ENCODE measurements at places on chromosomes 5 and 9. TPM values are rescaled to one million over a fixed set of nuclear protein-coding genes. Genes with fewer than 3 reads are reported as not detected.
A peak's percentile ranks its signal among the peaks of the same experiment; 100 is the strongest.

The CER1 gene
- not detected for total RNA-seq

DNA sequence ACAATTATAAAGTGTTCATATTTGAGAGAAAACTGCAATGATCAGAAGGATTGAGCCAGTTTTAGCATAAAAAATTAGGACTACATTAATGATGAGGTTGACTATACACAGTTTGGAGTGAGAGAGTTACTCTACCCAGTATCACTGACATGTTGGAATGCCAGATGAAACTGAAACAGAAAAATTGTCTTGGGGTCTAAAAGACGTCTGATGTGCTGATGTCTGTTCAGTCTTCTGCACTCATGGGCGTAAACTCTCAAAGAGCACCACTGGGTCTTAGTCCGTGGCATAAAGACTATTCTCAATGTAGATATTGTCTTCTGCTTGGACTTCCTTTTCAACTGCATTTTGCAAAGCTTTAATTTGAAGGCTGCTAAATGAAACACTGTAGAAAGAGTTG is 29.5 kb downstream of the HAVCR1 start:
- peaks cover 53% of the 10 kb centered on the region for H3K4me1 ChIP-seq
- H3K27me3 ChIP-seq, result no peaks in the 10 kb centered on the region
- DNase-seq, result no peak
- peaks cover 7% of the 10 kb centered on the region for H3K36me3 ChIP-seq
- no peak overlapping the region for H3K27ac ChIP-seq

DNA sequence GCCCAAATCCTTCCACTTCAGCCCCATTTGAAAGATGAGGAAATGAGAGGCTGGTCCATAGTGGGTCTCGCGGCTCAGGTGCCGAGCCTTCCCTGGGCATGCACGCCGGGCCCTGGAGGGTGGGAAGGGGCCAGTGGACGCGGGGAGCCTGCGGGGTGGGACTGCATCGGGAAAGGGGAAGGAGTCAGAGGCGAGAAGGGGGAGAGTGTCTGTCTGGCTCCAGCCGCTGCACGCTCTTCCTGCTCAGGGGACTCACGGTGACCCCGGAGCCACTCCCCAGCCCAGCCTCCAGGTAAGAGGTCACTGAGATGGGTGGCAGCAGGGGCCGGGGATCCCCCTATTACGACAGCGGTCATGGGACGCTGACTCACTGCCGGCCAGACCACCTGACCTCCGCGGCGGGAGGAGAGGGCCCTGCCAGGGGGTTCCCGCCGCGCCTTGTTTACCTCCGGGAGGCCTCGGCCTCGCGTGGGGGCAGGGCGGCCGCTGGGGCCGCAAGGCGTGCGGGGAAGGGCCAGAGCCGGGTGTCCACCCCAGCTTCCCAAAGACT is 1.9 kb upstream of the SQSTM1 start:
- peak overlapping the region; percentile 96 for H3K27ac ChIP-seq
- peak; percentile 99 for DNase-seq
- H3K4me3 ChIP-seq, result peak overlapping the region; percentile 97
- H3K4me1 ChIP-seq, result peaks cover 24% of the 10 kb centered on the region

DNA sequence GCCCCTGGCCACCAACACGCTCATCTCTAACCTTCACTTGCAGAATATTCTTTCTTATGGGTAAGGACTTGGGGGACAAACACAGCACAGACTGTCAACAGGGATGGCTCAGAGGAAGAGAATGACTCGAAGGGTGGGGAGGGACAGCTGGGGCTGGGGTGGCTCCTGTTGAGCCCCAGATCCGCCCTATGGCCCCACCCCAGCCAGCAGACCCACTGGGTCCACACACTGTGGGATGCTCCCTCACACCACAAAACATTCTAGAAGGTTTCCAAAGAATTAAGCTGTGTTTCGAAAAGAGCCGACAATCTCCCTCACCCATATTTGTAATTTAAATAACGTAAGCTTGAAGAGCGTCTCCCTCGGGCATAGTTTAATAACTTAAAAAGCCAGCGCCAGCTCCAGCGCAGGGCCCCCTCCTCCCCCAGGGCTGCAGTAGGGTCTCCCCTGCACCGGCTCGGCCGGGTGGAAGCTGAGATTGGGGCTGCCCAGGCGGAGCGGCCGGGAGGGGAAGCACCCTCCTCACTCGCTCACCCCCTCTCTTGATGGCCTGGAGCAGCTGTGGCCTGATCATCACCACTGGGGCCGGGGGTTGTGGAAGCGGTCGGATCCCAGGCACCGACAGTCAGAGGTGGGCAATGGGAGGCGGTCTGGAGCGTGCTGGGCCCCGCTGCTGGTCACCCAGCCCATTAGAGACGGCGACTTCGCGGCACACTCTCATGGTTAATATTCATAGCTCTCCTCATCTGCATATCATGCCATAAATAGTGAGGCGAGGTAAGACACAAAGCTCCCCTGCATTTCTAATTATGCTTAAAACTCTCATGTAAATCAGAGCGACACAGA is 37.6 kb downstream of the NACC2 start:
- H3K4me3 ChIP-seq, result no peak overlapping the region
- no peak for DNase-seq
- no peak overlapping the region for H3K27ac ChIP-seq
- H3K4me1 ChIP-seq, result peaks cover 17% of the 10 kb centered on the region

DNA sequence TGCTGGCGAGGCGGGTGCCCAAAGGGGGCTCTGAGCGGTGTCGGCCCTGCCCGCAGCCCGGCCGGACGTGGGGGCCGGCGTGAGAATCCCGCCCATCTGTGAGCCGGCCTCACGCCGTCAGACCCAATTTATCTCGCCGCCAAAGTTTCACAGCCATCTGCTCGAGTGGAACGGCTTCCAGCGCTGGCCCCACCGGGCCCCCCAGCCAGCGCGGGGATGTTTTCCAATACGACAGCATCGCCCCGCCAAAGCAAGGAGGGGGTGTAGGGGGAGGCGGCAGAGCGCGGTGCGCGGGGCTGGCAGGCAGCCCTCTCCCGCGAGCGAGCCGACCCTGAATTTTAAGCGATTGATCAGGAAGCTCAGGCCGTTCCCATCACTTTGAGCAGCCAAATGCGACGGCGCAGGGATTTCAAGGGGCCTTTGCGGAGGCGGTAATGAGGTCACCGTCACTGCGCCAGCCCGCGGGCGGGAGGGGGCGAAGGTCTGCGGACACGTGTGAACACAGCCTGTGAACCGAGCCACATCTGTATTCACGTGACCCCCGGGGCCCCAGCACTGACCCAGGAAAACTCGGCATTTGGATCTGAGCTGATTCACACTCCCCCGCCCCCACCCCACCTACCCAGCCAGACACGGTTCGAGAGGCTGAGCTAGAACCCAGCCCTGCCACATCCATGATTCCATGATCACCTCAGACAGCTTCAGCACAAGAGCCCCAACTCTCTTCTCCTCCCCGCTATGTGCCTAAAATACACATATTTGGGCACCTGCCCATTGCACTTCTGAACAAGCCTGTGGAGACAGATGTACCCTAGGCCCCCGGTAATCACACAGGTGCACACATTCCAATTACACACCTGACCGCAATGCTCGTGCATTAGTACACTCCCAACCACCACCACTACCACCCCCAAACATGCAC is 47.8 kb upstream of the PSD2 start:
- H3K4me3 ChIP-seq, result peak overlapping the region; percentile 66
- no peak overlapping the region for H3K27ac ChIP-seq
- H3K36me3 ChIP-seq, result peaks cover 6% of the 10 kb centered on the region
- peaks cover 34% of the 10 kb centered on the region for H3K4me1 ChIP-seq
- peak; percentile 48 for DNase-seq
- peaks cover 55% of the 10 kb centered on the region for H3K27me3 ChIP-seq

GRCh38 chr5:72234265-72234700 is 85.8 kb downstream of the MRPS27 start:
- no peak overlapping the region for H3K4me3 ChIP-seq
- no peak for DNase-seq
- no peaks in the 10 kb centered on the region for H3K4me1 ChIP-seq

- no peak overlapping the region for H3K4me3 ChIP-seq
- H3K4me1 ChIP-seq, result no peaks in the 10 kb centered on the region
- peak; percentile 36 for DNase-seq
- no peaks in the 10 kb centered on the region for H3K36me3 ChIP-seq
- no peak overlapping the region for H3K27ac ChIP-seq
- H3K27me3 ChIP-seq, result no peaks in the 10 kb centered on the region
Observed at GRCh38 chr5:116137544-116138378, 52.9 kb downstream of the COMMD10 start.

DNA sequence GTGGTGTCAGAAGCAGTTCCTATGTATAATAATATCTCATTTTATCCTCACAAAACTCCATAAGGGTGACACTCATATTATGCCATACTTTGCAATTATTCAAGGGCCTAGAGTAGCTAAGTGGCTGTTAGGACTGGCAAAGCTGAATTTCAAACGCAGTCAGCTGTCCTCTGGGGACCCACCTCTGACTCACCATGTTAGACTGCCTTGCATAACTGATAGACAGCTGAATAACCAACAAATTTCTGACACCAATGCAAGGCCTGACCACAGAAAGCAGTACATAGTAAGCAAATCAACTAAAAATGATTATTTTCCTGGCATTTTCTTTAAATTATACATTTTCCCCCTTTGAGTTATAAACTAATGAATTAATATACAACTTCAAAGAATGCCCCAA is 251.6 kb upstream of the PTGER4 start:
- H3K4me3 ChIP-seq, result no peak overlapping the region
- no peak overlapping the region for H3K27ac ChIP-seq
- DNase-seq, result no peak
- H3K36me3 ChIP-seq, result no peaks in the 10 kb centered on the region
- H3K27me3 ChIP-seq, result no peaks in the 10 kb centered on the region

DNA sequence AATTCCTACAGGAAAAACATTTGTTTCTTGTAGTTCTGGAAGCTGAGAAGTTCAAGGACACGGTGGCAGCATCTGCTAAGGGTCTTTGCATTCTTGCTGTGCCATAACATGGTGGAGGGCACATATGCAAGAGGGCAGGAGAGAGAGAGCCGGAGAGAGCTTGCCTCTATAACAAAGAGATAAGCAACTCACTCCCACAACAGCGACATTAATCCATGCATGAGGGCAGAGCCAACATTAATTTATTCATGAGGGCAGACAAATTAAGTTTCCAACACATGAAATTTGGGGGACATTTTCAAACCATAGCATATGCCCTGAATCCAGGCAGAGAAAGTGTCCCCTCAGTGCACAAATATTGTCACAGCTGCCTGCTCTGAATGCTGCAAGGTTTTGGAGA is 4.4 kb upstream of the GTF3C5 start:
- H3K4me1 ChIP-seq, result peaks cover 2% of the 10 kb centered on the region
- no peak overlapping the region for H3K4me3 ChIP-seq

DNA sequence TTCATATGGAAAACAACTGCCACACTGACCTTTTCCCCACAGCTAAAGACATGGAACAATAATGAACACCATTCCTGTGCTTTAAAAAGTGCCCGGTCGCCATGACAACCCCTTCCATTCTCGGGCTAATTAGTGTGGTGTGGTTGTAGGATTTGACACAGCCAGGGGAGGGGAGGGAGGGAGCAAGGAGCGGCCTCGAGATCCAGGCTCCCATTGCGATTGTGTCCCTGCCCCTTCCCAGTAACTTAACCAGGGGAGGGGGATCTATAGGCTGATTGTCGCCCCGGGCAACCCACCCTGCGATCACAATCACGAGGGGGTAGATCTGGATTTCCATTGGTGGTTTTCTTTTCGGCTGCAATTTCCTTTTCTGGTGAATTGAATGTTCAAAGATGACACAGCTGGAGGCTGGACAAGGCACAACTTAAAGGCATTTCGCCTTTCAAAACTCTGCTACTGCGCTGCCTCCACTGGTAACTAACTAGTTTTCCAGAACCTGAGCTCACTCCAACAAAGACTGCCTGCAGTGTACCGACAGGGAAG is 96.7 kb upstream of the RETREG1 start:
- H3K4me3 ChIP-seq, result no peak overlapping the region
- H3K27me3 ChIP-seq, result no peaks in the 10 kb centered on the region
- no peak overlapping the region for H3K27ac ChIP-seq
- H3K4me1 ChIP-seq, result peaks cover 25% of the 10 kb centered on the region
- peaks cover 55% of the 10 kb centered on the region for H3K36me3 ChIP-seq

DNA sequence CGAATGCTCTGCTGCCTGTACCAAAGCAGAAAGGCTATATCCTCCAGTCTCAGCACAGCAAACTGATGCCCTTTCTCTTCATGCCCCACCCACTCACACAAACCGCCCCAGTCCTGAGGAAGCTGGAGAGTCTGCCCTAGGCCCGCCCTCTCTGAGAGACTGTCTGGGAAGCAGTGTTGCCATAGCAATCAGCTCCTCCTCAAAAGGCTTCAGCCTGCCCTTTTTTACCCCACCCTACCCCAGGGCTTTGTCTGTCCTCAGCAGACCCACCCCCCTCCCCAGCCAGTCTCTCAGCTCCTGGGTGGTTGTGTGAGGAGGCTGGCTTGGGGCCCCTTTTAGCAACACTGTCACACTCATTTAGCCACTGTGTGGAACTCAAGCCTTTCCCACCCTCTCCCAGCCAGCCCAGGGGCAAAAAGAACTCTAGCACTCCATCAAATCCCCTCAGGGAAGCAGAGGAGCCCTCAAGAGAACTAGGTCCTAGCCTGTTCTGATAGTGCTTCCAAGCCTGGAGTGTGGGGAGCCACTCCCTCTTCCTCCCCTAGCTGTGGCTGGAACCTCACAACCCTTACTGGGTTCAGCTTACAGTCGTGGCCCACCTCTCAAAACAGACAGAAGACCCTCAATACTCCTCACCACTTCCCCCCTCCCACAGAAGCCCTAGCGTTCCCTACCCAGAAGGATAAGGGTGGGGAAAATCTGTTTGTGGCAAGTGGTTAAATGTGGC is 1.4 kb downstream of the ATOSB start:
- peaks cover 64% of the 10 kb centered on the region for H3K36me3 ChIP-seq
- H3K4me3 ChIP-seq, result peak overlapping the region; percentile 89
- peak overlapping the region; percentile 61 for H3K27ac ChIP-seq
- peak; percentile 69 for DNase-seq
- no peaks in the 10 kb centered on the region for H3K27me3 ChIP-seq

DNA sequence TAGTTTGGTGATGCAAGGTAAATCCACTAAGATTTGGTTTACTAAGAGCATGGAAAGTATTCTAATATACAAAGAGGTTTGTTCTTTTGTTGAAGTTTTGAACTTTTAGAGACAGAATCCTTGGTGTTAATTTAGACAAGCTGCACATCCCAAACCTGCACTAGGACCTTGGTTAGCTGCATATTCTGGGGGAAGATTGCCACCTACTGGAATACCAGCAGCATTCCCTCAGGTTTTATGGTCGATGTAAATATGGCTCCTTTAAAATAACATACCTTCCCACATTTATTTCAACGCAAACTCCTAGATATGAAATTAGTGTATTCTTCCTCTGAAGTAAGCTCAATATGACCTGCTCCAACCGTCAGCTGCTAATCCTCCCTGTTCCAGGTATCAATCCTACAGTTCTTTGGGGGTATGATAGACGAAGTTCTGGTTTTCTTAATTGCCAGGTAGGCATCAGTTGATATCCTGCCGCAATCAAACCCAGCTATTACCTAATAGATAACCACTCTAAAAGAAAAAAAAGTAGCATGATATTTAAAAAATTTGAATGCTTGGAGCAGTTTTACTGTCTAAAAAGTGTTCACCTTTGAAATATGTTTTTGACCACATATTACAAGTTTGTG is 624.1 kb downstream of the ISL1 start:
- no peaks in the 10 kb centered on the region for H3K27me3 ChIP-seq
- peak overlapping the region; percentile 43 for H3K4me3 ChIP-seq
- H3K27ac ChIP-seq, result no peak overlapping the region
- DNase-seq, result peak; percentile 54
- peaks cover 15% of the 10 kb centered on the region for H3K4me1 ChIP-seq
- H3K36me3 ChIP-seq, result no peaks in the 10 kb centered on the region

- no peaks in the 10 kb centered on the region for H3K36me3 ChIP-seq
- no peak overlapping the region for H3K4me3 ChIP-seq
- no peaks in the 10 kb centered on the region for H3K27me3 ChIP-seq
- no peak overlapping the region for H3K27ac ChIP-seq
- H3K4me1 ChIP-seq, result no peaks in the 10 kb centered on the region
- DNase-seq, result no peak
Observed at GRCh38 chr5:65696892-65697291, 25.0 kb downstream of the SGTB start.

Measured in Calu3 (cell line).